ENCODE measurements at places on chromosomes 11 and 22.

DNA sequence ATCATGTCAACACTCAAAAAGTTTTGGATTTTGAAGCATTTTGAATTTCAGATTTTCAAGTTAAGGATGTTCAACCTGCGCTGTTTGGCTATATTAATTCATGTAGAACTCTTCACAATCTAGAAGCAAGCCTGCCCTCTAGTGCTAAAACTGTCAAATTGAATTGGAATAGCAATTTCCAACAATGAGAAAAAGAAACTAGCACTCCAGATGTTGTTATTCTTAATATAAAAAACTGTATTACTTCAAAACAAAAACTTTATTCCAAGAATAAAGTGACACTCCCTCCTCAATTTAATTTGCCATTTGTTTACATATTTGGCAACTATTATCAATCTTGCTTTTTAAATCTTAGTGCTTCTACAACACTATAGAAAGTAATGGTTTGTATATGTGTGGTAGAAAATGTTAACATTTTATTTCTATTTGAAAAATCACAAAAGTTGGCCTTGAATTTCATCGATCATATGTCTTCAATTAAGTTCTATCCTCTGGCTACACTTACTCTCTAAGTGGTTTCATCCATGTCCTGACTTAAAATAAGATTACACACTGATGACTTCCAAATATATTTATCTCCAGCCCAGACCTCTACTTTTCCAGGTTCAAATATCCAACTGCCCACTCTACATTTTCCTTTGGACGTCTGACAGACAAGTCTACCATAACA, 36.6 kb downstream of the DCUN1D5 start:
- DNase-seq: no peak

GRCh38 chr11:91802475-91802874, 422.1 kb upstream of the FAT3 start:
- DNase-seq: no peak

- no peak for DNase-seq
Measured at GRCh38 chr11:77208535-77208934, 80.5 kb downstream of the MYO7A start.

- DNase-seq: no peak
Measured at GRCh38 chr22:39935612-39936011, 24.6 kb upstream of the TMA7B start.

DNA sequence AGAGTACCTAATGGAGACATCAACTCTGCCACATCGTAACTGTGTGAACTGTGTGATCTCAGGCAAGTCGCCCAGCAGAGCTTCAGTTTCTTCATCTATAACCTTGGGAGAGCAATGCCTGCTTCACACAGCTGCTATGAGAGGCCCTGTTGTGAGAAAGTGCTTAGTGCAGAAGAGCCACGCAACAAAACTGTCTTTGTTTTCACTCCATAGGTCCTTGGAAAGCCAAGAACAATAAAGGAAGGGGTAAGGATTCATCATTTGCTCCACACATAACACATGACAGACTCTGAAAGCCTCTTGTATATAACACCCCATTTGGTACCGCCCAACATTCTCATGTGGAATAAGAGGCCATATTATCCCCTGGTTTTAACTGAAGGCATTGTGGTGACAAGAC, 231.9 kb upstream of the ISX start:
- DNase-seq: no peak

DNA sequence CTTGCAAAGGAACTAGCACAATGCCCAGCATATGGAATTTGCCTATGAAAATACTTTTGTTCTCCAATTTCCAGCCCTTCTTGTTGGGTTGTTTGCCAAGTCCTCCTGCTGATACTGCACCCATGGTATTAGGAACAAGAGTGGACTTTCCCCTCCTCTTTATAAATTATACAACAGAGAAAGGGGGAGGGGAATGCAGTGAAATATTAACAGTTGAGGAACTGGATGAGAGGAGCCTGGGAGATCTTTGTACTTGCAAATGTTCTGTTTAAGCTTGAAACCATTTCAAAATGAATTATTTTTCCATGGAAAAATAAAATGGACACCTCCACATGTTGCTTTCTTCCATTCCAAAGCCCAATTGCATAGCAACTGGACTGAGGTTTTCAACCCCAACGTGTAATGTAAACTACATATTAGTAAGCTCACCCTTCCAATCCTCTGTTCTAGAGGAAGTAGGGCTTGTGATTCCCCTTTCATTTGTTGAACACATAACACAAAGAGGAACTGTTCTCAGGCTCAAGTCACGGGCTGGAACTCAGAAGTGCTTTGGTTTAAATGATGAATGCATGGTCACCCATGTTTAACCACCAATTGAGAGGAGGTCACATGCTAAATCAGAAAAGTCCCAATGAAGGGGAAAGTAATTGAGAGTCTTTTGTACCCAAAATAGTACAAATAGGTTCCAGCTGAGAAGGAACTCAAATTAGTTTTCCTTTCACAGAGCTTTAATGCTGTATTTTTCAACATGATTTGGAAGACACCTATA, 66.2 kb upstream of the ZC3H12C start:
- DNase-seq: peak; percentile 38

DNA sequence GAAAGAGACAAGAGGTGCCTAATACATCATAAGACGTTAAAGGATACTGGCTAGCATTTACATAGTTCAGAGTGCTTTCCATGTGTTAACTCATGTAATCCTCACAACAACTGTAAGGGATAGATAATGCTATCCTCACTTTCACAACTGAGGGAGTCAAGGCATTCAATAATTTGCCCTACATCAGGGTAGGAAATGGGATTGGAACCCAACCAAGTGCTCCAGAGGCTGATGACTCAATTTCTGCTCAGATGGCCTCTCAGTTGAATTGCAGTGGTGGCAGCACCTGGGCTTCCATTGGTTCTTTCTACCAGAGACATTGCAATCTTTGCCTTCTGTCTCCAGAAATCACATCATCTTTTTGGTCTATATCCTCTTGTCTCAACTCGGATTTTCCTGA, 232.9 kb downstream of the ETS1 start:
- DNase-seq: no peak

GRCh38 chr11:20443596-20443995, 56.1 kb downstream of the PRMT3 start:
- DNase-seq: no peak

DNA sequence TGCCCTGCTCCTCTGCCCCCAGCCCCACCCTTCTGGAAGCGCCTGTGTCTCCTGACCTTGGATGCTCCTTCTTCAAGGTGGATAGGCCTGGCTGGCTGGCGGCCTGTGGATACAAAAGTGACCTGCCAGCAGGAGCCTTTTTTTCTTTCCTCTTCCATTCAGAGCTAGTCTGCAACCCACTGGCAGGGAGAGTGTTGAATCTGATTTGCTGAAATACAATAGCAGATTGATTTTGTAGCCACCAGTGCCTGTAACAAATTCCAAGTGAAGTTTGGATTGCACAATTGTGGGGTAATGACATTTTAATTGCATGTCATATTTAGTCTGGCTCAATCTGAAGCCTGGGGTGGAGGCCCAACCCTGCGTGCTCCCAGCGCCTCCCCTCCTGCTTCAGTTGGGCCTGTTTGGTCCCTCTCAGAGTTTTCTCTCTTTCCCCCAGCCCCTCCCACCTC, 97.2 kb downstream of the GRIK4 start:
- peak; percentile 38 for DNase-seq

GRCh38 chr22:19891317-19892256, 36.9 kb upstream of the GNB1L start:
- no peak for DNase-seq

GRCh38 chr11:21892736-21893564, 299.9 kb upstream of the ANO5 start:
- no peak for DNase-seq

DNA sequence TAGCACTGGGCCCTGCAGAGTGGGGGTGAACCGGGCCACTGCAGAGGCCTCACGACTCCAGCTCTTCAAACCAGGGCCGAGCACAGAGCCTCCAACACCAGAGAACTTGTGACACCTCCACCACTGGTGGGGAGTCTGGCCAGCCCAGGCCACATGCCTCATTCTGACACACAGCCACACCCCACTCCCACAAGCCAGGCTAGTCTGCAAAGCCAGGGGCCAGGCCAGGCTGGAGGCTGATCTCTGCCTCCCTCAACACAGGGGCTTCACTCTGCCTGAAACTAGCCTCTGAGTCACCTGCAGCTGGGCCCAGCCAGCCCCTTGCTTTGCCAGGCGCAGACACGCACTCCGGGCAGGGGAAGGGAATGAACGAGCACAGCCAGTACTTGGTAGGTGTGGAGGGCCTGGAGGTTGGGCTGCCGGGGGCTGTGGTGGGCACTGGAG, 102.9 kb downstream of the MED15 start:
- DNase-seq: no peak

GRCh38 chr11:103035791-103036434, 56.0 kb downstream of the DCUN1D5 start:
- peak; percentile 67 for DNase-seq

GRCh38 chr11:113831314-113831713, 44.1 kb downstream of the USP28 start:
- no peak for DNase-seq

DNA sequence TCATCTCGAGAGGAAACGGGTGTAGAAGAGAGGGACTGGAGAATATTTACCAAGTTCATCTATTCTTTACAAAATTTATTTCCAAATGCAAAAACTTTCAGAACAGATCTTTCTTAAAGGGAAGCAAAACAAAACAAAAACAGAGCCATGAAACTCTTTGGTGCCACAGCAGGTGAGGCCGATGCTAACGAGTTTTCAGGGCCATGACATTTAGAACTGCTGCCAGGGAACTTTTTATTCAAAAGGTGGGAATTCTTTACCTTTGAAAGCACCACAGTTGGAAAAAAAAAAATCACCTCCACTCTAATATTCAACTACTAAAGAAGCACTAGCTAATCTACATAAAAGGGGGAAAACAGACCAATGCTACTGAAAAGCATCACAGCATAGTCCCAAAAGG, 230.1 kb downstream of the DCDC1 start:
- no peak for DNase-seq

- DNase-seq: no peak
Measured at GRCh38 chr22:22342697-22343580, 98.4 kb downstream of the VPREB1 start.

DNA sequence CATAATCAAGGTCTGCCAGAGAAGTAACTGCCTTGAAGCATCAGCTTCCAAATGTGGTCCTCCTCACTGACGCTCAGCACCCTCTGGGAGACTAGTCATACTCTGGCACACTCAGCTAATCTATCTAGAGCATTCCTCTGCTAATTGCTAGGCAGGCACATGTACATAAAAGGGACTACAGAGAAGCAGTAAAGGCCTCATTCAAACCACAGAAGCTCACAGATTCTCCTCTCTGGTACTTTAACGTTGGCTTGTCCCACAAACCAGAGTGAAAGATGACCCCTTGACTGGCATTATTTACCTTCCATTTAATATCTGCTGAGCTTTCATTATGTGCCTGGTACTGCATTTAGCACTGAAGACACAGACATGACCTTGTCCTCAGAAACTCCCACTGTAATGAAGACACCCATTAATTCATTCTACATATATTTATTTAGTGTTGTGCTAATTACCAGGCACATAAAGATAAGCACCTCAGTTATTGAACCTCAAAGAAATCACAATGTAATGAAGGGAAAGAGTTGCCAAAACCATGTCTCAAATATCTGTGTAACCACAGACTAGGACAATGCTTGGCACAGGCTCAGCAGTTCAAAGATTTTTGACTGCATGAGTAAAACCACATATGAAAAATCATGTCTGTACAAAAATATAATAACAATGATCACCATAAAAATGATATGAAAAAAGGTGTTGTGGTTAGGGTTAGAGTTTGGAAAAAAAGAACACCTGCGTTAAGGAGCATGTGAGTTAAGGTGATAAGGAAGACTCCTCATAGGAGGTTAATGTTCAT, 550.4 kb downstream of the DLG2 start:
- no peak for DNase-seq

Data from tibial nerve (tissue), 4 donors.